Right hindlimb (tissue), 1 donor: ENCODE measurements at places on chromosomes 5 and 9.

DNA sequence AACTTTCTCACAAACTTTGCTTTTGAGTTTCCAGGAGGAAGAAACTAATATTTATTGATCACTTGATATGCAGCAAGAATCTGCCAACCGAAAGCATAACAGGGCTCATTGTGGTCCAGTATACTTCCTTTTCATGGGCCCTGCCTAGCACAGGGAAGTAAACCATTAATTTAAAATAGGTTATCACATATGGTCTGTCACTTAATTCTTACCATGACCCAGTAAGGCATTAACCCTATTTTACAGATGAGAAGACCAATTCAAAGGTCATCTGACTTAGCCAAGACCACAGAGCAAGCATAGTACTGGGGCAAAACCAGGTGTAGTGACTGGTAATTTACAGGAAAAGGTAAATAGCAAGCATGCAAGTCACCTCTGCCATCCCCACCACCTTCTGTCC lies 336.9 kb upstream of the DMAC1 start:
- no peak for DNase-seq

- DNase-seq: no peak
These were observed 6.2 kb downstream of the RBM22 start for GRCh38 chr5:150694612-150695011.

DNA sequence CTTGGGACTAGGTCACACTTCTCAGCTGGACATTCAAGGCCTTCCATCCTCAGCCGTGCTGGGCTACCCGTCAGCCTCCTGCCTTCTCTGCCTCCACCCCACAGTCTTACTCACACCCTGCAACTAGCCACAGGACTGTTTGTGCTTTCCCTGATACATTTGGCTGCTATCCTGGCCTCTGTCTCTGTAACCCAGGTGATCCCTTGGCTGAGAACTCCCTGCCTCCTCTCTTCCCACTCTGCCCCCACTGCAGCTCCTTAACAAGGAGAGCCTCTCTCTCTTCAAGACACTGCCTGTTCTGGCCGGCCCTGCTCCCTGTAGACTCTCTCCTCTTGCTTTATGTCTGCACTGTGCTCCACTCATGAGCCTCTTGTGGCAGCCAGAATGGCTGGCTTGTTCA lies 120.6 kb downstream of the MSX2 start:
- DNase-seq: peak; percentile 22

DNA sequence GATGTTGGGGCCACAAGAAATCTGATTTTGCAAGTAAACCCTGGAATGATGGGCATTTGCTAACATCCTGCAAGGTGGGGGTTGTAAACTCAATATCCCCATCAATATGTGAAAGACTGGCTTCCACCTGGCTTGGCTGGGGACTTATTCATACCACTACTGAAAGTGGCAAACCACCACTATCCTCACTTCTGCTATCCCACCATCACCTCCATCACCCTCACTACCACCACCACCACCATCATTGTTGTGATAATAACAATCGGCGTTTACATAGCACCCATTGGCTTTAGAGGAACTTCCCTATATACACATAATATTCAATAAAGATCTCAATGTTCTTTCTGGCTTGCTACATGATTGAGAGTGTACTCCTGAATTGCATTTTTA lies 224.7 kb upstream of the DAP start:
- DNase-seq: no peak

- no peak for DNase-seq
These were observed 124.2 kb downstream of the GNA14 start for GRCh38 chr9:77523891-77524290.

GRCh38 chr5:31385774-31386537 lies 145.9 kb downstream of the DROSHA start:
- no peak for DNase-seq

DNA sequence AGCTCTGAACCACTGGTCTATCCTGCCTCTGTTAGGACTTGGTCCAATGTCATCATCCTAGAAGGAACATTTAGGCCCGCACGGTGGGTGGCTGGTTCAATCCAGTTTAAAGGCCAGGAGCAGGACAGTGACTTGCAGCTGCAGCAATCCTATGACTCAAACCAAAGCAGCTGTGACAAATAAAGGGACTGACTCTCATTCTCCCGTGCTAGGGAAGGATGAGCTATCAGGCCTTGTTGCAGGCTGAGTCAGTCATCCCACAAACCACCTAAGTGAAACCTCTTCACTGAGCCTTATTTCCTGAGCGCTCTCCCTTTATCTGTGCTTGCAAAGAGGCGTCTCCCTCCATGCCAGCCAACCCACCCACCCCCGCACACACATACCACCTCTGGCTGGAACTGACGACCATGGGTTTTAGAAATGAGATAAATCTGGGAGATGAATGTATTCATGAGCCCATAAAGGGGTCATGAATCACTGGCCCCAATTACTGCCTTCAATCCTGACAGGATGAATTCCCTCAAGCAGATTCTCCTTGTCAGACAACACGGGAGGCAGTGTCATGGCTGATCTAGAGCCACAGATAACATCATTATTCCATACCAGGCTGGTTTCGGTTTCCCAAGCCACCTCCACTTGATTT lies 93.4 kb downstream of the KCNIP1 start:
- DNase-seq: peak; percentile 60
